Fibroblast of the aortic adventitia (primary cell): ENCODE measurements at places on chromosomes 3 and 15. TPM values are rescaled to one million over a fixed set of nuclear protein-coding genes. Genes with fewer than 3 reads are reported as not detected.

The GOLGA8G gene
- not detected in 2 replicates for total RNA-seq

The PLA2G4B gene
- 0.49 and 0.54 TPM in 2 replicates for total RNA-seq

The CPEB1 gene
- 25.5 and 40.9 TPM in 2 replicates for total RNA-seq

The TIGIT gene
- 0.18 and 0.33 TPM in 2 replicates for total RNA-seq

The LDHAL6B gene
- total RNA-seq = not detected in 2 replicates

The ATP13A5 gene
- not detected in 2 replicates for total RNA-seq

The MNS1 gene
- 3.8 and 7.0 TPM in 2 replicates for total RNA-seq

The NXPE3 gene
- total RNA-seq = 8.6 and 19.7 TPM in 2 replicates

The SHF gene
- 1.9 and 11.0 TPM in 2 replicates for total RNA-seq

The COMMD2 gene
- total RNA-seq = 20.3 and 42.7 TPM in 2 replicates

The MCF2L2 gene
- 0.09 TPM in 1 of 2 replicates, not detected in the other for total RNA-seq

The ZNF770 gene
- total RNA-seq = 27.4 and 36.8 TPM in 2 replicates

The DNAH12 gene
- total RNA-seq = 0.09 and 0.25 TPM in 2 replicates

The TGM4 gene
- total RNA-seq = not detected in 2 replicates

The ACAP2 gene
- total RNA-seq = 92.3 and 113 TPM in 2 replicates

The MYEF2 gene
- 5.1 and 6.5 TPM in 2 replicates for total RNA-seq

The SOX2 gene
- total RNA-seq = not detected in 2 replicates
